ENCODE measurements at places on chromosomes 13 and 19.

DNA sequence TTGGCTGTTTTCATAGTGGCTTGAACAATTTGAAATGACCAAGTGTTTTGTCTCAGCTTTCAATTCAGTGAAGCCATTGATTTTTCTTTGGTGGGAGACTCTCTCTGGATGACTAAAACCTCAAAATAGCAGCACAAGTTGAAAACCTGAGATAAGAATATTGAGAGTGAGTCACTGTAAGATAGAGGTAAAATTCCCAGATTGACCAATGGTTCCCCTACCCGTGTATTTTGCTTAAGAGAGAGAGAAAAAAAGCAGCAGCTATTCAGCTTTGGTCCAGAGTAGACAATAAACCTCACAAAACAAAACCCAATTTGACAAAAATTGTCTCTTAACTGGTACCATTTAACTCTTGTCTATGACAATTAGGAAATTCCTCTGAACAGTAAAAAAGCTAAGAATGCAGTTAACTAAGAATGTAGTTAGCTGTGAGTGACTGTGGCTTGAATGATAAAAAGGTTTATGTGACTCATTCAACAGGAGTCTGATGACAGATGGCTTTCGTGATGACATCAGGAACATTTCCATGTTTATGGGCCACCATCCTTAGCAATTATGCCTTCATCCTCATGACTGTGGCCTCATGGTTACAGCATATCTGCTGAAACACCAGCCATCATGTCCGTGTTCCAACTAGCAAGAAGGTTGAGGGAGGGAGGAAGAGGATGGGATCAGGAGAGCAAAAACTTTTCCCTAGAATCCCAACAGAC lies 356.9 kb downstream of the NDFIP2 start:
- DNase-seq = no peak

GRCh38 chr13:20175406-20175794 lies 14.5 kb upstream of the GJA3 start:
- DNase-seq = no peak

GRCh38 chr19:7247155-7247554 lies 47.1 kb downstream of the INSR start:
- no peak for DNase-seq

GRCh38 chr13:32316028-32316339 lies 676 bp downstream of the BRCA2 start:
- DNase-seq = no peak

- no peak for DNase-seq
These were observed 77.3 kb downstream of the OLFM4 start for GRCh38 chr13:53105890-53106289.

GRCh38 chr19:54023191-54023590 lies 31.8 kb downstream of the CACNG6 start:
- no peak for DNase-seq

DNA sequence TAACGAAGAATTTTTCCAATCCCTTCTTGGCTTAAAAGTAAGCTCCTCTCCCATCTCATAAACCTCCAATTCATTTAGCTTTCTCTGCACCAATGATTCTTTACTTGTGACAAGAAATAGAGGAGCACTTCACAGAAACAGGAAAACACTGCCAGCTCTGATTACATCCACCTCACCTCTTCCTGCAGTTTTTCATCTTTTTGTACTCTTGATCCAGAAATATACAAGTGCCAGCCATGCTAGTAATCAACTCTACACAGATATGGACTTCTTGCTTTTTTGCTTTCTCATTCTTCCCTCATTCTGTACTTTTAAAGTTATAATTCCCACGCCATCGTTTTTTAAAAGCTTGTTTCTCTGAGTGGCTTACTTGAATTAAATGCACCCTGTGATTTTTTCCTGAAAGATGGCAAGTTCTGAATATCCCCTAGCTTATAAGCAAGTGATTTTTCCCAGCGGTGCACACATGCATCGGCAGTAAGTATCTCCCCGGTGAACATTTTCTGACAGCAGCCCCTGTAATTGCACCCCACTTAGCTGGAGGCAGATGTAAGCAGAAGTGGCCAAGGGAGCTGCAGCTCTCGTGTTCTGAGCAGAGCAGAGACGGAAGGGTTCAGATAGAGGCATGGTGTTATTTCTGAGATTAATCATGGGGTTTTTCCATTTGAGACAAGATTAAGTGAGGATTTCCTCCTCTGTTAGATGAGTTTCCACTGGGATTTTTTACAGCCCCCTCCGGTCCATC lies 340.7 kb downstream of the SLC7A1 start:
- DNase-seq = no peak

DNA sequence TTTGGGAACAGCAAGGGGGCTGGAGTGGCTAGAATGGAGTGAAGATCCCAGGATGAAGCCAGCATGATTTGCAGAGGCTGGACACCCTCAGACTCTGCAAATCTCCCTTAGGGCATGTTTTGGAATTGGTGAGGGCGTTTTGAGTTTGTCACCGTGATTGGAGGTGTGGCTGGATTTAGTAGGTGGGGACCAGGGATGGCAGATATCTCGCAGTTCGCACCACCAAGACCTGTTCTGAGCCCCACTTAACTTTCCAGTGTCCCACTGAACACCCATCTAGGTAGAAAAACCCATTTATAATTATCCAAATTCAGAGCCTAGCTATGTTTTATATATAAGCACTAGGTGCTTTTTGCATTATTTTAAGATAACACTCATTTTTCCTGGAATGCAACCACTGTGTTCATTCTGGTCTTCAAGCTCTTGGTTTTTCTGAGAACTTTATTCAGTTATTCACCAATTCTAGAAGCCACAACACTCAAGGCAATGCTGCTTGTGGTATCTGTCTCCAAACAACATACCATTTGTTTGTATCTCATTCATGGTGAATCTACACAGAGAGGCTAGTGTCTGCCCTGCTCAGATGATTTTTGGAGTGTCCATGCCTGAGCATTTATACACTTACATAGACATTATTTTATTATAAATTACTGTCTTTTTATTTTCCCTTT lies 3.0 kb upstream of the NANOS2 start:
- DNase-seq = no peak

- DNase-seq = no peak
These were observed 146.9 kb downstream of the DCLK1 start for GRCh38 chr13:35984287-35984686.

DNA sequence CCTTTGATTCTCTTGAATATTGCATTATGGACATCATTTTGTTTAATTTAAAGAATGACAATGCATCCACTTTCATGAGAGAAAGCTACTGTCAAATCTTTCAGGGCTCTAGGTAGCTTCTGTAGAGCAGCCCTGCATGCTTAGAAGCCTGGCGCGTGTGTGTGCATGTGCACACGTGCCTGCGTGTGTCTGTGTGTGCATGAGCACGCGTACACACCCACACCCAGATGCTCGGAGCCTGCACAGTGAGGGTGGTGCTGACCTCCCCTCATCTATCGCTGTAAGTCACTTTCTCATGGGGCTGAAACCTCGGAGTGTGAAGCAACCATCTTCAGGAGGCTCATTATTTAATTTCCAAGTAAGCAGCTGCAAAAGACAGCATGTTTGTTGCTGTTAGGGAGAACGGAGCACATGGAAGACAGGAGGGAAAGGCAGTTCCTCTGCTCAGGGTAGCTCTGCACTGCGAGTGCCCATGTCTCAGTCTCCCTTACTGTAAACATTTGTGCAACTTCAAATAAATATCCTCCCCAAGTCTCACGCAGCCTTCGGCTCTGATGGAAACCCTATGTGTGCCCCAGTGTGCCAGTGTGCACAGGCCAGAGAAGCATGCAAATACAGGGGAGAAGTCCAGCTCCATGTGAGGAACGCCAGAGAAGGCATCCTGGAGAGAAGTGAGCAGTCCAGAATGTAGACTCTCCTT lies 22.8 kb downstream of the TSHZ3 start:
- no peak for DNase-seq

DNA sequence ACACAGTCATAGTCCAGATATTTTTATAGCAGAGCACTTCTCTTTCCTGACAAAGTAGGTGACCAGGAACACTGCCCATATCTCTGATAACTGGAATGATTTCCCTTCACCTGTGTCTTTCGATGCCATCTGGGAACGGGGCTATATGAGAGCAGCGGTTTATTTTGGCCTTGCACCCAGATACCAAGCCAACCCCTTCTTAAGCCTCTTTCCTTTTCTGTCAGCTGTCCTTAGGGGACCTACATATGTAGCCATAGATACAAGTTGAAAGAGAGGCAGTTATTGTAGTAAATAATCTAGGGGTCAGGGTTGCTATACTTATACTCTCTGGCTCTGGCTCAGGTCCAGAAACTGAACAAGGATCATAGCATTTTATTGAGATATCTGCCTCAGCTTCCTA lies 128.8 kb downstream of the NHLRC3 start:
- no peak for DNase-seq

DNA sequence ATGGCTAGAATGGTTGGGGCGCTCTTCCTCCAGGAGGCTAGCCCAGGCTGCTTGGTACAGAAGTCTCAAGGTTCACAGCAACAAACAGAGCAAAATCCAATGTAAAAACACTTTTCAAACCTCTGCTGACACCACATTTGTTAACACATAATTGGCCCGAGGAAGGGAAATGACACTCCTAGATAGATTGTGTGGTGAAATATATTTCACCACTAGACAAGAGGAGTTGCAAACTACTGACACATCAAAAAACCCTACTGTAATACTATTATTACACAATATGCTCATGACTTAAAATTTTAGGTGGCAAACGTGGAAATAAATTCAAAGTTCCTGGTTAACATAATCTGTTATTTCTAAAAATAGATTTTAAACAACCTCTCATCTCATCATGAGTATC lies 643.6 kb downstream of the PCDH9 start:
- no peak for DNase-seq

DNA sequence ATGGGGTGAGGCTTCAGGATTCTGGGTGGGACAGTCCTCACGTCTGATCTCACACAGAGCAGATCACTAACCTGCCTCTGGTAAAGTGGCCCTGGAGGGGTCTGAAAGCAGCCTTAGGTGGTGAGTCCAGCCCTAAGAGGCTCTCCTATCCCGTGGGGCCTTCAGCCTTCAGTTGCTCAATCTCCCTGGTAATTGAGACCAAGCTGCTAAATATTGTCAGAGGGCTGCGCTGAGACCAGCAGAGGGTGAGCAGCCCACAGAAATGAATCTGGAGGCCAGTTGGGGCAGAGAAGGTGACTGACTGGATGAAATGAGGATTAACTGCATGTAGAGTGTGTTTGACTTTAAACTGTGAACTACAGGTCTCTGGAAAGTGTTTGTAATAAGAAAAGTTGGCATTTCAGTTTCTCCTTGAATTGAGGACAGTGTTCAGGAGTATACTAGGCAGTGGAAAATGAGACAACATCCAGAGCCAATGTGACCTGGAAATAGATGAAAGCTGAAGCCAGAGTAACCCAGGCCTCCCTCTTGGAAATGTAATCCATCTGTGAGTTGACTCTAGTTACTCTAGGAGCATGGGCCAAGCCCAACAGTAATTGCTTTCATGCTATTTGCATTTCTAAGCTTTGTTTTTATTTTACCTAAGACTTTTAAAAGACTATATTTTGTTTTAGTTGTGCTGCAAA lies 14.3 kb upstream of the HSPH1 start:
- no peak for DNase-seq

DNA sequence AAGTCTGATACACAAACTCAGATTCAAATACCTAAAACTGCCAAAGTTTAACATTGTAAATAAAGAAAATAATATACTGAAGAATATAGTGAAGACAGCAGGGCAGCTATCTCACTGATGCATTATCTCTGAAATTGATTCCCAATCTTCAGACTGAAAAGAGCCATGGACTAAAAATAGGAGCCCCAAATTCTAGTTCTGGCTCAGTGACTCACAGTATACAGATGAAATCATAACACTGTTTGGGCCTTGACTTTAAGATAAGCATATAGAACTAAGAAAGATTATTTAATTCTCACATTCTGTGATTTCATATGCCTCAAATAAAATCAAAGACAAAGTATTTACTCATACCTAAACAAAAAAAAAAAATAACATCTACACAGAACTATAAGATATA lies 53.9 kb downstream of the RBM26 start:
- DNase-seq = no peak

DNA sequence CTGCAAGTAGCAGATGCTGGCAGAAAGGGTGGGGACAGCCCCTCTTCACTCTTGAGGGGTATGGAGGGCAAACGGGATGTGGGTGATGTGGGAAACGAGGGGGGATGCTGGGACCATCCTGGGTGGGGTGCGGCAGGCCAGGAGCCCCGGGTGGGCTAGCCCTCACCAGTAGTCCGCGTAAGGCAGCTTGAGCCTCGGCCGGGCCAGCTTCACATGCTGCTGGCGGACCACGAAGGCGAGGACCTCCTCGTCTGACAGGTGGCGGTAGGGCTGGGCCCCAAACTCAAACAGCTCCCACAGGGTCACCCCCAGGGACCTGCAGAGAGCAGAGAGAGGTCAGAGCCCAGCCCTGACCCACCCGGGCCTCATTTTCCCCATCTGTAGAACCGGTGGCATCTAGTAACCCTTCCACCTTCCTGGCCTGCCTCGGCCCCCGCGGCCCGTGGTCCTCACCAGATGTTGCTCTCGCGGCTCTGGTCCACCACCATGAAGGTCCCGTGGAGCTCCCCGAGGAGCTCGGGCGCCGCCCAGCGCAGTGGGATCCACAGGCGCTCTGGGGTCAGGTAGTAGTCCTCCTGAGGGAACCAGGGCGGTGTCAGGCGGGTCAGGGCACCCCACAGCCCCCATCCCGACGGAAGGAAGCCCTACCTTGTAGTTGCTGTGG lies 10.7 kb downstream of the LMTK3 start:
- no peak for DNase-seq

DNA sequence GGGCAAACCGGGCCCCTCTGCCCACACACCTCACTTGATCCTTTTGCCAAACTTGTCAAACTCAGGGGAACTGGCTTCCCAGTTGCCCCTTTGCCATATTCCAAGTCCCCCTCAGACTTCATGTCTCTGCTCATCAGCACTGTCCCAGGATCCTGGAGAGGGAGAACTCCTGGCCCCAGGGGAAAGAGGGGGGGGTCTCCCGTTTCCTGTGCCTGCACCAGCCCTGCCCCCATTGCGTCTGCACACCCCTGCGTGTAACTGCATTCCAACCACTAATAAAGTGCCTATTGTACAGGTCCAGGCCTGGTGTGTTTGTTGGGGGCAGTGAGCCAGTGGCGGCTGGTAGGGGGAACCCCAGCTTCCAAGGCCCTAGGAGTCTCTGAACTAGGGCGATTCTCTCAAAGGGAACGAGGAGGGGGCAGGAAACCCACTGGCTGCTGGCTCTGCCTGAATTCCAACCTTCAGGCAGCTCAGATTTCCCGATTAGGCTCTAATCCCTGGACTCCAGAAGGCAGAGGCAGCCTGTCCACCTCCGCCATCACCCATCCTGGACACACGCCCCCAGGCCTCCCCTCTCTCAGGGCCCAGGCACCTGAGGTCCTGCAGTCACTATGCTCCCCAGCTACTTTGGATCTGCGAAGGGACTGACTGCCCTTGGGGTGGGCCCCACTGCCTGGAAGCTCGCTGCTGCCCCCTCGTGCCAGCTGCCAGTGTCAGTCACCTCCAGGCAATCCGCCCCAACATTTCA lies 9.7 kb upstream of the ILF3 start:
- peak; percentile 92 for DNase-seq

All from sigmoid colon (tissue), 7 donors.